Neural crest cell (in vitro differentiated cells): ENCODE measurements at places on chromosomes 1 and 21.

GRCh38 chr1:96313216-96313615 is 408.4 kb upstream of the PTBP2 start:
- H3K4me3 ChIP-seq = no peak overlapping the region
- H3K27ac ChIP-seq = no peak overlapping the region
- no peaks in the 10 kb centered on the region for H3K36me3 ChIP-seq
- no peaks in the 10 kb centered on the region for H3K27me3 ChIP-seq
- DNase-seq = no peak

GRCh38 chr1:88735909-88736308 is 51.8 kb downstream of the PKN2 start:
- H3K4me1 ChIP-seq = peaks cover 11% of the 10 kb centered on the region
- peaks cover 34% of the 10 kb centered on the region for H3K36me3 ChIP-seq
- H3K27me3 ChIP-seq = no peaks in the 10 kb centered on the region
- H3K4me3 ChIP-seq = no peak overlapping the region

- DNase-seq = no peak
- peaks cover 5% of the 10 kb centered on the region for H3K4me1 ChIP-seq
- no peak overlapping the region for H3K27ac ChIP-seq
These were observed 220.3 kb upstream of the TNR start for GRCh38 chr1:175963740-175964139.

- peaks cover 15% of the 10 kb centered on the region for H3K4me1 ChIP-seq
- no peak overlapping the region for H3K27ac ChIP-seq
- no peak overlapping the region for H3K4me3 ChIP-seq
- peaks cover 4% of the 10 kb centered on the region for H3K27me3 ChIP-seq
- DNase-seq = no peak
These were observed 12.7 kb downstream of the ATF3 start for GRCh38 chr1:212621043-212621948.

GRCh38 chr1:58702261-58703141 is 2.6 kb upstream of the MYSM1 start:
- peaks cover 17% of the 10 kb centered on the region for H3K4me1 ChIP-seq
- no peaks in the 10 kb centered on the region for H3K36me3 ChIP-seq
- H3K4me3 ChIP-seq = peak overlapping the region; percentile 26
- DNase-seq = no peak

GRCh38 chr1:63073309-63074306 is 248.8 kb upstream of the FOXD3 start:
- no peak for DNase-seq
- H3K36me3 ChIP-seq = no peaks in the 10 kb centered on the region
- H3K27me3 ChIP-seq = peaks cover 58% of the 10 kb centered on the region
- H3K4me1 ChIP-seq = peaks cover 11% of the 10 kb centered on the region

GRCh38 chr1:100089082-100089481 is 43.6 kb downstream of the SASS6 start:
- peaks cover 6% of the 10 kb centered on the region for H3K36me3 ChIP-seq
- no peaks in the 10 kb centered on the region for H3K4me1 ChIP-seq
- no peaks in the 10 kb centered on the region for H3K27me3 ChIP-seq

DNA sequence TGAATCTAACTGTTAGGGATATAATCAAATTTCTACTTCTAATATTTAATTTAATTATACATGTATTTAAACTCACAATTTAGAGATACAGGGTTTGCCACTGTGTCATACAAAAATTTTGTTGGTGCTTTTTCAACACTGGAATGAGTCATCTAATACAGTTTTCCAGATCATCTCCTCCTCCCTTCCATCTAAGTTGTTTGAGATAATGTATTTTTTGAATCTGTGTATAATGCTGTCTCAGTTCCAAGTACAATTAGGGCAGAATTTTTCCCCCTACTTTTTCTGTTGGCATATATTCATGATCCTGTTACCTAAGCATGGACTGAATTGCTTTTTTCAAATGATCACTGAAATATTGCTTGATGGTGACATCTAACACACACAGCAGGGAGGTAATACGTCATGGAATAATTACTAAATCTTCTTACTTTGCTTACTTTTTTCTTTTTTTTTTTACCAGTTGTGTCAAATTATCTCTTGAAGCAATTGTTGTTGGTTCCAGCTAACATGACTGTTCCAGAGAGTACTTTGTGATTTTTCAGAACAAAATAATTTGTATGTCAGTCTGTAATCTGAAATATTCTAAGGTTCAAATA is 146.0 kb downstream of the MAGI3 start:
- H3K4me1 ChIP-seq = peaks cover 5% of the 10 kb centered on the region
- DNase-seq = no peak
- no peaks in the 10 kb centered on the region for H3K36me3 ChIP-seq
- no peak overlapping the region for H3K27ac ChIP-seq
- H3K27me3 ChIP-seq = no peaks in the 10 kb centered on the region
- H3K4me3 ChIP-seq = no peak overlapping the region

- H3K27me3 ChIP-seq = no peaks in the 10 kb centered on the region
- H3K27ac ChIP-seq = no peak overlapping the region
- H3K4me1 ChIP-seq = no peaks in the 10 kb centered on the region
- no peak overlapping the region for H3K4me3 ChIP-seq
- H3K36me3 ChIP-seq = no peaks in the 10 kb centered on the region
These were observed 42.4 kb downstream of the RIMS3 start for GRCh38 chr1:40622936-40623629.

GRCh38 chr1:47333578-47333921 is at the start of gene CMPK1:
CMPK1 (plus strand) TSS chr1:47333790; CDS start chr1:47333946, 156 bp downstream.
- peak within 1 kb of the TSS; percentile 96 for H3K27ac ChIP-seq
- H3K36me3 ChIP-seq = no peaks in the 10 kb centered on the region
- no peaks in the 10 kb centered on the region for H3K27me3 ChIP-seq
- H3K4me3 ChIP-seq = peak within 1 kb of the TSS; percentile 100
- DNase-seq = no peak

- peaks cover 6% of the 10 kb centered on the region for H3K36me3 ChIP-seq
- no peaks in the 10 kb centered on the region for H3K27me3 ChIP-seq
These were observed 16.8 kb downstream of the GALNT2 start for GRCh38 chr1:230083746-230084407.

GRCh38 chr1:233681285-233681684 is 67.4 kb downstream of the KCNK1 start:
- H3K4me3 ChIP-seq = no peak overlapping the region
- no peak overlapping the region for H3K27ac ChIP-seq
- no peak for DNase-seq

GRCh38 chr21:28235169-28235895 is 757.3 kb downstream of the LTN1 start:
- DNase-seq = no peak
- H3K4me1 ChIP-seq = no peaks in the 10 kb centered on the region
- no peaks in the 10 kb centered on the region for H3K36me3 ChIP-seq
- H3K4me3 ChIP-seq = no peak overlapping the region
- no peaks in the 10 kb centered on the region for H3K27me3 ChIP-seq
- H3K27ac ChIP-seq = no peak overlapping the region

DNA sequence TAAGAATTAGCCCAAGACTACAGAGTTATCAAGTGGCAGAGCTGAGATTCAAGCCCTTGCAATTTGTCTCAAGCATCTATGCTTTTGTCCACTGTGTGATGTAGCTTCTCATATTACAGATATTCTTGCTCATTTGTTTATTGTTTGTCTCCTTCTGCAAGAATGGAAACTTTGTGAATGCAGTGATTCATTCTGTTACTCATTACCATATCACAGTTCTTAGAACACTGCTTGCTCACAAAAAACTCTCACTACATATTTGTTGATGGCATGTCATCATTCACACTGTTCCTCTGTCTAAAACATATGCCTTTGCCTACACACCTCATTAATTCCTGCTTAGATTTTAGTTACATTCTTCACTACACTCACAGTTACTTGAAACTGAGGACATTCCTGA is 1198.9 kb downstream of the PLA2G4A start:
- no peaks in the 10 kb centered on the region for H3K27me3 ChIP-seq
- peaks cover 11% of the 10 kb centered on the region for H3K4me1 ChIP-seq
- DNase-seq = no peak
- H3K4me3 ChIP-seq = no peak overlapping the region
- H3K36me3 ChIP-seq = no peaks in the 10 kb centered on the region
- peak overlapping the region; percentile 24 for H3K27ac ChIP-seq

DNA sequence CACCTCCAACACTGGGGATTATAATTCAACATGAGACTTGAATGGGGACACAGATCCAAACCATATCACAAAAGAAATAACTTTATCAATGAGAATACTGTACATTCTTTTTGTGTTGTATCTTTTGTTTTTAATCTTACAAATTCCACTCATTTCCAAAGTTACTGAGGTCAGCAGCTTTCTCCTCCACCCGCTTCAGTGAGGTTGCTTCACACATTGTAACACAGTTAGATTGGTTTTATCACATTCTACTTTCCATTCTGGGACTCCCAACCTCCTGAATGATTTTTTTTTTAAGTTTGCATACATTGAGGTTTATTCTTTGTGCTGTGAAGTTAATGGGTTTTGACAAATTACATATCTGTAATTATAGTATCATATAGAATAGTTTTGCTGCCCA is 43.8 kb downstream of the DDAH1 start:
- H3K27ac ChIP-seq = no peak overlapping the region
- H3K27me3 ChIP-seq = no peaks in the 10 kb centered on the region
- DNase-seq = no peak
- peaks cover 2% of the 10 kb centered on the region for H3K36me3 ChIP-seq

- DNase-seq = no peak
- no peak overlapping the region for H3K27ac ChIP-seq
- no peaks in the 10 kb centered on the region for H3K27me3 ChIP-seq
- H3K4me3 ChIP-seq = no peak overlapping the region
- no peaks in the 10 kb centered on the region for H3K36me3 ChIP-seq
These were observed 6.3 kb downstream of the SLAMF1 start for GRCh38 chr1:160640359-160641123.

GRCh38 chr1:56575865-56576264 is 3.5 kb downstream of the PLPP3 start:
- peaks cover 68% of the 10 kb centered on the region for H3K4me1 ChIP-seq
- DNase-seq = no peak
- no peaks in the 10 kb centered on the region for H3K27me3 ChIP-seq
- no peaks in the 10 kb centered on the region for H3K36me3 ChIP-seq
- H3K27ac ChIP-seq = no peak overlapping the region
- peak overlapping the region; percentile 69 for H3K4me3 ChIP-seq

GRCh38 chr1:116482490-116482889 is 88.3 kb downstream of the CD58 start:
- H3K4me1 ChIP-seq = peaks cover 5% of the 10 kb centered on the region
- no peak overlapping the region for H3K4me3 ChIP-seq
- no peaks in the 10 kb centered on the region for H3K27me3 ChIP-seq
- H3K36me3 ChIP-seq = no peaks in the 10 kb centered on the region
- DNase-seq = no peak
- H3K27ac ChIP-seq = no peak overlapping the region

DNA sequence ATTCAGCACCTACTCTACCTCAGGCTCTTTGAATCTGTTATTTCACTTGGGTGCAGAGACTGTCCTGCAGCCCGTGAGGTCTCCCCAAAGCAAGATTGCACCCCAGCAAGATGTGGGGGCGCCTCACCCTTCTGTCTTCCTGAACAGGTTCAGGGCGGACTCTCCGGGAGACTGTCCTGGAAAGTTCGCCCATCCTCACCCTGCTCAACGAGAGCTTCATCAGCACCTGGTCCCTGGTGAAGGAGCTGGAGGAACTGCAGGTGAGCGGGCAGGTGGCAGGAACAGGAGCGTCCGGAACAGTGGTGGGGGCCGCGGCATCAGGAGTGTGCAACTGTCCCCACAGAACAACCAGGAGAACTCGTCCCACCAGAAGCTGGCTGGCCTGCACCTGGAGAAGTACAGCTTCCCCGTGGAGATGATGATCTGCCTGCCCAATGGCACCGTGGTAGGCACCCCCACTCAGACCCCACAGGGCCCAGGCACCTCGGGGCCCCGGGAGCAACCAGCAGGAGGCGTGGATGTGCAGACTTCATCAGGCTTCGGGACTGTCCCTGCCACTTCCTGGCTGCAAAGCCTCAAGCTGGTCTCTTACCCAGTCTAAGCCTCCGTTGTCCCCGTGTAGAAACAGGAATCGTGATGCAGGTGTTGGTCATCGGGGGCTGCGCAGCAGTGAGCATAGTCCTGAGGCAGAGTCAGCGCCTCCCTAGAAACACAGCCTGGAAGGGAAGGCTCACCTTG is 5.9 kb upstream of the MTFR1L start:
- peak overlapping the region; percentile 43 for H3K27ac ChIP-seq
- peaks cover 18% of the 10 kb centered on the region for H3K4me1 ChIP-seq
- no peaks in the 10 kb centered on the region for H3K36me3 ChIP-seq
- no peaks in the 10 kb centered on the region for H3K27me3 ChIP-seq

DNA sequence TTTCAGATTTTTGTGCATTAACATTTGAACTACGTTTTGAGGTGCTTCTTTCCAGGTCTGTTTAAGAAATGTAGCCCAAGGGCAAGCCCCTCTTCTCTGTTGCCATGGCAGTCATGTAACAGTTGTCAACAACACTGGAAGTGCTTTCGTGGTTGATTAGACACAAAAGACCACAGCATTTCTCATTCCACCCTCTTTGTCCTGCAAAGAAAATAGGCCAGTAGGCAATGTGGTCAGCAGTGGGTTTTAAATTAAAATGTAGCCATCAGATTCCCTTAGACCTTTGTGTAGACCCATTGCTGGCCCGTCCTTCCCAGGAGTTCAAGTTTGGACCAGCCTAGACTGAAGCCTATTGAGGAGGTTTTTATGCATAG is 35.4 kb downstream of the VANGL1 start:
- H3K36me3 ChIP-seq = peaks cover 4% of the 10 kb centered on the region
- DNase-seq = peak; percentile 4
- H3K27ac ChIP-seq = peak overlapping the region; percentile 9
- peaks cover 53% of the 10 kb centered on the region for H3K27me3 ChIP-seq
- peaks cover 17% of the 10 kb centered on the region for H3K4me1 ChIP-seq
- no peak overlapping the region for H3K4me3 ChIP-seq
